OCI-M1 (cell line): ENCODE measurements at places on chromosomes 5 and 9.
A peak's percentile ranks its signal among the peaks of the same experiment; 100 is the strongest.

- DNase-seq: no peak
These were observed 23.5 kb upstream of the TENT2 start for GRCh38 chr5:79588696-79589095.

- no peak for DNase-seq
These were observed 22.9 kb upstream of the PIK3R1 start for GRCh38 chr5:68192679-68193060.

GRCh38 chr5:79346420-79346824, 110.5 kb downstream of the JMY start:
- DNase-seq: peak; percentile 33

- DNase-seq: no peak
These were observed 1136.3 kb upstream of the ACO1 start for GRCh38 chr9:31248156-31248555.

GRCh38 chr5:59143926-59144333, 561.1 kb downstream of the RAB3C start:
- DNase-seq: no peak

- DNase-seq: no peak
These were observed 45.6 kb upstream of the MYO10 start for GRCh38 chr5:16981700-16982099.

- DNase-seq: no peak
These were observed 180.4 kb downstream of the GAS1 start for GRCh38 chr9:86766912-86767311.

GRCh38 chr5:151739395-151739794, 19.0 kb downstream of the ATOX1 start:
- DNase-seq: no peak

DNA sequence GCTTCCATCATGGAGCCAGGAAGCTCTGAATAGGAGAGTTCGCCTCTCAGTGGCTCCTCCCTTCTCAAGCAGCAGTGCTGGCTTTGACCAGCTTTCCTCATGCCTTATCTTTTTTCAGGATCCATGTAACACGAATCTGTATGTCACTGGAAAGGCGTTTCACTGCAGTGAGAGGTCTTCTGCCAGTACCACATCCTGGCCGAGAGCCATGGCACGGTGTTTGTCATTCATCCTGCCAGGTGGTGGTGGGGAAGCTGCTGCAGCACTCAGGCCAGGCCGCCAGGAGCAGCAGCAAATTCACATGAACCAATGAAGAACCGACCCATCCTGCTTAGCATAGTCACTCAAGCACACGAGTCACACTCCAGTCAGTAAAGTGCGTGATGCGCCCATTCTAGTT, 179.0 kb downstream of the FANCC start:
- no peak for DNase-seq

- DNase-seq: no peak
These were observed 328.8 kb downstream of the GADD45G start for GRCh38 chr9:89933578-89933977.

DNA sequence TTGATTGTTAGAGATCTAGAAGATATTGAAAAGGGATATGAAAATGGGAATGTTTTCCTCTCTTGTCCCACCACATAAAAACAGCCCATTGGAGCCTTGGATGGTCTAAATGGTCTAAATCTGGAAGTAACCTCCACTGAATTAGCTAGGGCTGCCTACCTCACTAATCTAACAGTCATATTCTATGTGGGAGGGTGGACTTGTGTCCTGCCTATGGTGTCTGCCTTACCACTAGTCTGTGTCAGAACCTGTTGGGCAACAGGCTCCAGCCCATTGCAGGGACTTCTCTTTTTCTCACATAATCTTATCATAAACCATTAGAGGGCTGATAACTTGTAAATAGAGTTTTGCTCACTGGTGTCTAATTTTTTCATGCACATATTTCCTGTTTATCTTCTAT, 548.8 kb upstream of the CDH18 start:
- peak; percentile 82 for DNase-seq

DNA sequence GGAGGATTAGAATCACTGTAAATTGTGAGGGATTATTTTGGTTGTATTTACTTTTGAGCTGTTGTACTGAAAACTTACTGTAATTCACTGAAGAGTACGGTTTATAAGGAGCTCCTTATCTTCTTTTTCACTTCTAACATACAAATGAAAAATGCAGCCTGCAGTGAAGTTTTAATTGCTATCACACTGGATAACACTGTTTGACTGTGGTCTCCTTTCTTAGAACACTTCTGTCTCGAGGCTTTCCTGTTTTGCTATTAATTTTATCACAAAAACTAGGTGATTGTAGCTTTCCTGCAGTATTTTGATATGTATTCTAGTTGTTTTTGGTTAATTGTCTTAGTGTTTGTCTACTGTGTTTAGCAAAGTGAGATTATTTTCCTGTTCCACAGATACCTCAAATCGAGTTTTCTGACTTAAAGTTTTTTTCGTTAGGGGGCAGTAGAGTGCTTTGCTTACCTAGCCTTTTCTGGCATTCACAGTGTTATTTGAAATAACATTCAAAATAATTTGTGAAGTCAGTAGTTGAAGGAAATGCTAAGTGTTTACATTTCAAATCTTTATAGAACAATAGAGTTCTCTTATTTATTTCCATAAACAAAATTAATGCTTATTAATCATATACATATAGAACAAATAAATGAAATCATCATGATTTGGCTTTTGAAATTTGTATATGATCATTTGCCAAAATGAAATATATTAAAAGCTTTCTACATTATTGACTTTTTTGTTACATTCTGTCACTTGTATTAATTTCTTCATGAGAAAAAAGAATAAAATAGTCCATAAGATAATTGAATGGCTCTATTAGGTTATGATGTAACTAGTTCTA, 52.9 kb downstream of the COMMD10 start:
- peak; percentile 46 for DNase-seq

- DNase-seq: no peak
These were observed 100.8 kb downstream of the CTNND2 start for GRCh38 chr5:11803436-11803835.

- DNase-seq: no peak
These were observed 513.9 kb downstream of the CTNND2 start for GRCh38 chr5:11390291-11390767.

GRCh38 chr5:81450940-81451339, 57.0 kb upstream of the ACOT12 start:
- DNase-seq: no peak

GRCh38 chr9:134683714-134684374, 42.2 kb downstream of the COL5A1 start:
- no peak for DNase-seq

GRCh38 chr9:93958121-93958818, 3.1 kb upstream of the BARX1 start:
- no peak for DNase-seq

GRCh38 chr9:134316449-134317160, 9.7 kb upstream of the RXRA start:
- DNase-seq: peak; percentile 15

- peak; percentile 18 for DNase-seq
These were observed 8.6 kb downstream of the HAVCR2 start for GRCh38 chr5:157100140-157100679.

DNA sequence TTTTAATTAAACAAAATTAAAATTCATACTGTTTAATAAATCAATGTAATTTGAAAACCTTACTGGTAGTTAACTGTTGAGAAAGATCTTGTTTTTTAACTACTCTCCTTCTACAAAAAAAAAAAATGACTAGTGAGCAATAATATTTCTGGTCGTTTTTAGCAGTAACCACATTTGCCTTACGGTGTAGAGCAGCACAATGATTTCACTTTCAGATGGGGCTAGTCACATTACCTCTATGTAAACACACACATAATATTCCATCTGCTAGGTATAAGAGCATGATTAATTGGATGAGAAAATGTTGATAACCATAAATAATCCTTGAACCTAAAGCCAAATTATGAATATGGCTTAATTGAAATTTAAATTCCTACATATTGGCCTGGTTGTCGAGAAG, 198.1 kb downstream of the CHSY3 start:
- DNase-seq: no peak
